ENCODE measurements at places on chromosomes 13 and 19.

- DNase-seq = peak; percentile 62
Observed at GRCh38 chr13:36818804-36819738, at the start of gene RFXAP. RFXAP (plus strand) TSS chr13:36819222; CDS start chr13:36819358, 136 bp downstream.

DNA sequence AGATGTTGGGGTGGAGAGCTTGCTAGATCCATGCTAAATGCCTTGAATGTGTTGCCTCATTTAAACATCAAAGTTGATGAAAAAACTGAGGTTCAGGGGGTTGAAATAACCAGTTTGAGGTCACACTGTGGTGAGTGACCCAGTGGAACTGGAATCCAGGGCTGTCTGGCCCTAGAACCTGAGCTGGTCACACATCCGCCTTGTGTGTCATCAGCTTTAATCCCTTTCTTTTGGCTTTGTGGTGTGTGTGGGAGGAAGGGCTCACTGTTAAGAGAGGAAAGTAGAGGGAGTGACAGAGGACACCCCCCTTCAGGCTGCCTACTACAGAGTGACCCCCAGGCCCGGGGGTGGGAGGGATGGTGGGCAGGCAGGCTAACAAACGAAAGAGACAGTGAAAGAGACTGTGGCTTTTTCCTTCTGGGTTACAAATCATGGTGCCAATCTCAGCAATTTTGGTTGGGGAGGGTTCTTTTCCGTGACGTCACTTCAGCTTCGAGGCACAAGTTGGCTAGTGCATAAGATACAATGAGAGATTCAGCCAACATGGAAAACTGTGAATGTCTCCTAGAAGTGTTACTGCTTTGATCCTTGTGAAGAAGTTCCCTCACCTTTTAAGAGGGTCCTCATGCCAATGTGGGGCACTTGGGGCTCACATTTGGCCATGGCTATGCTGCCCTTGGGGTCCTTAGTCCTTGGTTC lies 164.9 kb downstream of the DLEU7 start:
- peak; percentile 32 for DNase-seq

- DNase-seq = no peak
Observed at GRCh38 chr13:32098272-32098671, 66.7 kb downstream of the FRY start.

GRCh38 chr19:54464044-54464629 lies 559 bp upstream of the LENG9 start:
- peak; percentile 29 for DNase-seq

DNA sequence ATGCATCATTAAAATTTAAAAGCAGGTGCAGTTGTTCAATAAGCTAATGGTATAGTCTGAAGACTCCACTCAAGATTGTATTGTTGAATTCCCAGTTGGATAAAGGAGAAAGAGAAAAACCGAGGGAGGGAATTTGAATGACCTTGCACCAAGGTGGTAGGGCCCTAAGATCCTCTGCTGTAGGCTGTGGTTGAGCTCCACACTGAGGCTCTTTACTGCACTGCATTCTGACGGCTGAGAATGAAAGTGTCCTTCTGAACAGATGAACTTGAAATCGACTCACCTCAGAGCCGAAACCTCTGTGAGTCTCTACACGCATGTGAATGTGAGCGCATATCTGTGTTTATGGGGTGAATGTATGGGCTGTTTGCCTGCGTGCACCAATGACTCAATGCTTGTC lies 388.9 kb upstream of the DACH1 start:
- no peak for DNase-seq

- no peak for DNase-seq
Observed at GRCh38 chr19:4534836-4535658, at the start of gene PLIN5. PLIN5 (minus strand) TSS chr19:4535224; CDS start chr19:4534074, 1,150 bp downstream.

Data from fibroblast of skin of left biceps (primary cell).